Caki2 (cell line): ENCODE measurements at places on chromosomes 5 and 9.
A peak's percentile ranks its signal among the peaks of the same experiment; 100 is the strongest.

DNA sequence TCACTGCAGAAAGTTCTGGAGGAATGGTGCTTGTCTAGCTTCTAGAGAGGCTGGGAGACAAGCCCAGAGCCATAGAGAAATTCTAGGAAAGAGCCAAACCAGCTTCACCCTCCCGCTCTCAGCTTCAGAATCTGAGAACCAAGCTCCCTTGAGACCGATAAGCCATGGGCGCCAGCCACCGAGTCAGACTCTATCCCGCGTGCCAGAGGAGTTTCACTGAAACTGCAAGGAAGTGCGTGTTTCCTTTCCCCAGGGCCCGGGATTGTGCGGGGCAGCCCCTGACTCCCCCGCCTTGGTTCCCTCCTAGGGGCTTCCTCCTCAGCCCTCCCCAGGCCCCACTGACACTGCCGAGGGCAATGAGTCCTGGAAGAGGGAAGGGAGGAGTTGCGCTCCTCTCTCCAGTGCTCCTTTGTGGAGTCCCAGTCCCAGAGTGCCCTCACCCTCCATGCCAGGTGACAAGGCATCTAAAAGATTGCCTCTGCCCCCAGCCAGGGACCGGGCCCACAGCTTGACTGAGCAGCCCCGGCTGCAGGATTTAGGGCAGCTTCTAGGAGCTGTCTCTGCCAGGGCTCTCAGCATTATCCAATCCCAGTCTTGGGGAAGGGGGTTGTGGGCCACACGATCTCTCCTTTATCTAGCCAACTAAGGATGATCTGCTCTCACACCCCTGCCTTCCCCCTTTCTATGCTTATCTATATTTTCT, 18.4 kb upstream of the TCF7 start:
- no peak for DNase-seq

- DNase-seq: no peak
Observed at GRCh38 chr5:88117546-88117945, 151.1 kb downstream of the TMEM161B start.

DNA sequence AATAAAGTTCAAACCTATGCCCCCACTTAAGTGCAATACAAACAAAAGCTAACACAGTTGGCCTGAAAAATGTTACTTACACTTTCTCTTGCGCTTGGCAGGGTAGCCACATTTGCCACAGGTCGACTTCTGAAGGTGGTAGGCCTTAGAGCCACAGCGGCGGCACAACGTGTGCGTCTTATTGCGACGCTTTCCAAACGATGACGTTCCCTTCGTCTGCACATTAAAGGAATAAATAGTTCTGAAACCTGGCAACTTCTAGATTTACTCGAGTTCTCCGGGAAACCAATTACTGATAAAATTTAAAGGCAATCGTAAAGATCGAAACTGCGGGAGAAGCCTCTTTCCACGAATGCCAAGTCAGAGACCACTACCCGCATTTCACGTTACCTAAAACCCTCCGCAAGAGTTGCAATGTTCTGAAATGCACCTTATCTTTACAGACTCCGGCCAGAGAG, 602 bp downstream of the RPL37 start:
- no peak for DNase-seq

- DNase-seq: no peak
Observed at GRCh38 chr5:161105525-161105924, 253.5 kb upstream of the ATP10B start.

GRCh38 chr9:125758986-125759763, 12.0 kb downstream of the PBX3 start:
- DNase-seq: no peak

- DNase-seq: no peak
Observed at GRCh38 chr5:179176166-179176565, 116.0 kb downstream of the ZNF354C start.

DNA sequence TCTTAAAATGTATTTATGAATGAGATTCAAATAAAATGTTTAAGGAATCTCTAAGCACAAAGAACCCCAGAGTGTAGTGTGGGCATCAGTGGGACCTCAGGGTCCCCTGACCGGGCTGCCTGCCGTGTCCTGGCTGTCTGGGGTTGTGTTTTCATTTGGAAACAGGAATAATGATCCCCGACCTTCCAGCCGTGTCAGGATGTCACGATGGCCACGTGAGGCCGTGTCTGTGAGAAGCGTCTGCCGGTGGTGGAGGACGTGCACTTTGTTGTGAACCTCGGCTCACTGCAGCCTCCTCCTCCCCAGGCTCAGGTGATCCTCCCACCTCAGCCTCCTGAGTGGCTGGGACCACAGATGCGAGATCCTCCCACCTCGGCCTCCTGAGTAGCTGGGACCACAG, 4.3 kb downstream of the TRAF2 start:
- DNase-seq: no peak

DNA sequence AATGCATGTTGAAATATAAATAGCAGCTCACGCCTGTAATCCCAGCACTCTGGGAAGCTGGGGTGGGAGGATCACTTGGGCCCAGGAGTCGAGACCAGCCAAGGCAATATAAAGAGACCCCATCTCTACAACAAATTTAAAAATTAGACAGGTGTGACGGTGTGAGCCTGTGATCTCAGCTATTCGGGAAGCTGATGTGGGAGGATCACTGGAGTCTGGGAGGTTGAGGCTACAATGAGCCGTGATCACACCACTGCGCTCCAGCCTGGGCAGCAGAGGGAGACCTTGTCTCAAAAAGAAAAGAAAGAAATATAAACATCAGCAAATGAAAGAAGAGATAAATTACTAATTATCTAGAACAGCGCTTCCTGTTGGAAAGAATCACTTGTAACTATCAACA, 105.0 kb downstream of the MAPKAP1 start:
- no peak for DNase-seq

GRCh38 chr5:38697013-38697412, 140.6 kb upstream of the LIFR start:
- DNase-seq: no peak

DNA sequence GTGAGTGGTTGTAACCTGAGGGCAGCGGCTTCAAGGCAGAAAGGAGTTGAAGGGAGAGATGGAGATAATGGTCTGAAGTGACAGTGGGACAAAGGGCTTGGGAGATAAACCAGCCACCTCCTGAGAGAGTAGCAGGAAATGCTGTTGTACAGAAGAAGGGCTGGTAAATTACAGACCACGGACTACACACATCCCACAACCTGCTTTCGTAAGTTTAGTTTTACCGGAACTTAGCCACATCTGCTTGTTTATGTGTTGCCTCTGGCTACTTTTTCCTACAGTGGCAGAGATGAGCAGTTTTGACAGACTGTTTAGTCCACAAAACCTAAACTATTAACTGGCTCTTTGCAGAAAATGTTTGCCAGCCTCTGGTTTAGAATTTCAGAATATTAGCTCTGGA, 269.5 kb downstream of the ARHGEF28 start:
- no peak for DNase-seq

GRCh38 chr5:44885903-44886302, 77.2 kb downstream of the MRPS30 start:
- peak; percentile 19 for DNase-seq

- no peak for DNase-seq
Observed at GRCh38 chr5:120917214-120917758, 453.2 kb downstream of the PRR16 start.
